Activated naive CD8-positive, alpha-beta T cell treated with anti-CD3 and anti-CD28 coated beads, Interleukin-2, amount 10 ng/mL, durations not matched to agents 7 days and 5 days (primary cell): ENCODE measurements at places on chromosomes 7 and 10. TPM values are rescaled to one million over a fixed set of nuclear protein-coding genes. Genes with fewer than 3 reads are reported as not detected.

- DNase-seq, result no peak
- H3K4me3 ChIP-seq, result no peak overlapping the region
- H3K27me3 ChIP-seq, result no peaks in the 10 kb centered on the region
- H3K4me1 ChIP-seq, result peaks cover 3% of the 10 kb centered on the region
These were observed 50.0 kb upstream of the GTF2IRD1 start for GRCh38 chr7:74403521-74404387.

Gene TFR2
- 11.0 TPM for total RNA-seq

DNA sequence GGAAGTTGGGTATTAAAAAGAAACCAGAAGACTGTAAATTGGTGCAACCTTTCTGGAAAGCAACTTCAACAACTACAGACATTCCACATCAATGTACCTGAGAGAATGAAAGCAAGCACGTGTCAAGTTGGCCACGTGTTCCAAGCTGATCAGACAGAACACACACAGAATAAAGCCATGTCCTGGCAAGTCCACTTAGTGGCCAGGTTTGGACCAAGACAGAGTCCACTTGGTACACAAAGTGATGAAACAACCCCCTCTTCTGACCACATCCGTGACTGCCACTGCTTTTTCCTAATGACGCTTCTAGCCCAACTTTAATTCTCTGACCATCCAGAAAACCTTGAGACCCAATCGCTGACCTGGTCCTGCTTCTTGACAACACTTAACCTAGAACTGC is 109.4 kb downstream of the ABLIM1 start:
- no peaks in the 10 kb centered on the region for H3K36me3 ChIP-seq
- no peak overlapping the region for H3K4me3 ChIP-seq
- peaks cover 42% of the 10 kb centered on the region for H3K4me1 ChIP-seq
- DNase-seq, result no peak
- no peak overlapping the region for H3K27ac ChIP-seq

GRCh38 chr10:48973065-48973464 is 33.4 kb upstream of the LRRC18 start:
- no peak overlapping the region for H3K4me3 ChIP-seq
- no peaks in the 10 kb centered on the region for H3K36me3 ChIP-seq
- H3K27me3 ChIP-seq, result no peaks in the 10 kb centered on the region

Gene ANLN
- 57.7 TPM for total RNA-seq

DNA sequence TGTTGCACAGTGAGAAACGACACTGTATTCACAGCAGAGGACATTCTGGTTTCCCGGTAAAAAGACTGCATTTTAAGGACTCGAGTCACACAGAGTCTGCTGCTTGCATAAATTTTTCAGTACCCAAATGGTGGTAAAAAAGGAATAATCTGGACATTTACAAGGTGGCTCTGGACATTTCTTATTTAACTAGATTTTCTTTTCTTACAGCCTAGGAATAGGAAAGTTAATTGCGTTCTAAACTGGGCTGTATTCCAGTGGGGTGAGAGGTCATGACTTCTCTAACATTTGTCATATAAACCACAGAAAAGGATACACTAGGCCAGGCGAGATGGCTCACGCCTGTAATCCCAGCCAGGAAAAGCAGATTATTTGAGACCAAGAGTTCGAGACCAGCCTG is 237.5 kb upstream of the KLF6 start:
- no peak for DNase-seq
- no peaks in the 10 kb centered on the region for H3K27me3 ChIP-seq
- H3K36me3 ChIP-seq, result peaks cover 9% of the 10 kb centered on the region
- no peak overlapping the region for H3K27ac ChIP-seq
- H3K4me3 ChIP-seq, result no peak overlapping the region
